Uterus (tissue), 4 donors: ENCODE measurements at places on chromosomes 5 and 9. TPM values are rescaled to one million over a fixed set of nuclear protein-coding genes. Genes with fewer than 3 reads are reported as not detected.

DNA sequence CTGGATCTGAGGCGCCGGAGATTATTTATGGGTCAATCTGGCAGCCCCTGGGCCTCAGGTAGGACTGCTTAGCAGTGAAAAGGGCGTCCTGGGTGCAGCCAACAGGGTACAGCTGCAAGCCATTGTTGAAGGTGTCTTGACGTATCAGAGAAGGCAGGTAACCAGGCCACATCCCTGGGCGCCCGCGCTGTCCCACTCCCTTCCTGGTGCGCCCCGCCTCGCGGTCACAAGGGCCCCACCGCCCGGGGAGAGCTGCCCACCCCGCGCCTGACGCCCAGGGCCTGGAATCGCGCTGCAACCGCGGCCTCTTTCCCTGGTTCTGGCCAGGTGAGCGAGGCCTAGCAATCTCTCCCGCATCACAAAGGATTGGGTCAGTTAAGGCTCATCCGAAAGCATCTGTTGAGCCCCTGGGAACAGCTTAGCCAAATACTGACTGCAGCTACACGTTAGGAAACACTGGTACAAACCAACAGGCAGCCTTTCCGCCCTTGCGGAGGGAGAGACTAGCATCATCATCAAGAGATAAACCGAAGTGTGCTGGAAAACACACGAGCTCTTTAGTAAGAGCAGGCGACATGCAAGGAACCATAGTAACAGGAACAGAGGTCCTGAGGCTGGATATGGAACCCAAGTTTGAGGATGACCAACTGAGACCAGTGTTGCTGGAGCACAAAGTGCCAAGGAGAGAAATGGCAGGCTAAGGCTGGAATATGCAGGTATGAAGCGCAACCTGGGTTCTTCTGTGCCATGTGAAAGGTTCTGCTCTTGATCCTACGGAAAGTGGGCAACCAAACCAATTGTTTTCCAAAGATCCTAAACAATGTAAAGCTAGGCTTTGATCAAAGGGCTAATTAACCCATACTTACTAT is 3.6 kb downstream of the RPS23 start:
- no peak overlapping the region for H3K4me3 ChIP-seq
- no peak for DNase-seq
- no peaks in the 10 kb centered on the region for H3K4me1 ChIP-seq
- H3K27ac ChIP-seq: no peak overlapping the region

DNA sequence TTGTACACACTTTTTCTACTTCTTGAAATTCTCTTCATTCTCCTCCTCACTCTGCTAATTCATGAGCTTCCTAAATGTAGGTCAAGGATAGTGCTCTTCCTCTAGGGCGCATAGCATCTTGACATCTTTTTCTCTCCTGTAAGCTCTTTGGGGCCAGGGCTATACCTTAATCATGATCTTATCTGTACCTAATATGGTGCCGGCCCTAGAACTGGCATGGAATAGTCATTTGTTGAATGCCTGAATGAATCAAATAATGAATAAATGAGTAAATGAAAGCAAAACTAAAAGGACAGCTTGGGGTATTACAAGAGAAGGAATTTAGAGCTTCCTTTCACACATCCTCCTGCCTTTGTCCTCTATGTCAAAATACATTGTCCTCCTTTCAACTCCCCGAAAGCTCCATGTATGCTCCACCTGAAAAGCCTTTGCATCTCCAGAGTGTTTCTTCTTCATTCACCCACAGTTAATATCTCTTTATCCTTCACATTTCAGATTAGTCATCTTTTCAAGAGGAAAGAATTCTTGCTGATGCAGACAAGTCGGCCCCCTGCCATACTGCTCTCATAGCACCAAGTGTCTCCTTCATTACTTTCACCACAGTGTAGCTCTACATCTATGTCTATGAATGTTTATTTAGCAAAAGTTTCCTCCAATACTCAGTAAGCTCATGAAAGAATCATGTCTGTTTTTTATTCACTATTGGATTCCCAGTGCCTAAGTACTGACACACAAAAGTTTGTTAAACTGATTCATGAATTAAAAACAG is 16.4 kb upstream of the PPP2R2B start:
- H3K4me3 ChIP-seq: no peak overlapping the region
- no peaks in the 10 kb centered on the region for H3K4me1 ChIP-seq
- H3K27ac ChIP-seq: no peak overlapping the region
- DNase-seq: no peak

- no peak overlapping the region for H3K4me3 ChIP-seq
- H3K27me3 ChIP-seq: peaks cover 25% of the 10 kb centered on the region
- no peak overlapping the region for H3K27ac ChIP-seq
- no peaks in the 10 kb centered on the region for H3K36me3 ChIP-seq
- no peak for DNase-seq
Measured at GRCh38 chr9:126523611-126524111, 90.1 kb upstream of the LMX1B start.

- H3K4me3 ChIP-seq: no peak overlapping the region
- no peaks in the 10 kb centered on the region for H3K36me3 ChIP-seq
- H3K27ac ChIP-seq: no peak overlapping the region
- no peaks in the 10 kb centered on the region for H3K27me3 ChIP-seq
- H3K4me1 ChIP-seq: peaks cover 12% of the 10 kb centered on the region
Measured at GRCh38 chr9:137666513-137666822, 47.7 kb downstream of the EHMT1 start.

C5 gene
- total RNA-seq: 37.1 TPM

GRCh38 chr9:72648324-72649126 is 127.1 kb downstream of the TMC1 start:
- no peak overlapping the region for H3K27ac ChIP-seq
- no peaks in the 10 kb centered on the region for H3K36me3 ChIP-seq
- H3K4me1 ChIP-seq: no peaks in the 10 kb centered on the region

- DNase-seq: no peak
- no peak overlapping the region for H3K4me3 ChIP-seq
- no peaks in the 10 kb centered on the region for H3K4me1 ChIP-seq
- no peak overlapping the region for H3K27ac ChIP-seq
- no peaks in the 10 kb centered on the region for H3K27me3 ChIP-seq
Measured at GRCh38 chr5:103358305-103358995, 99.9 kb downstream of the MACIR start.
